Stimulated activated CD8-positive, alpha-beta memory T cell treated with anti-CD3 and anti-CD28 coated beads, Interleukin-15, amount 100 ng/mL, for 24 hours (primary cell): ENCODE measurements at places on chromosomes 11 and 22.

DNA sequence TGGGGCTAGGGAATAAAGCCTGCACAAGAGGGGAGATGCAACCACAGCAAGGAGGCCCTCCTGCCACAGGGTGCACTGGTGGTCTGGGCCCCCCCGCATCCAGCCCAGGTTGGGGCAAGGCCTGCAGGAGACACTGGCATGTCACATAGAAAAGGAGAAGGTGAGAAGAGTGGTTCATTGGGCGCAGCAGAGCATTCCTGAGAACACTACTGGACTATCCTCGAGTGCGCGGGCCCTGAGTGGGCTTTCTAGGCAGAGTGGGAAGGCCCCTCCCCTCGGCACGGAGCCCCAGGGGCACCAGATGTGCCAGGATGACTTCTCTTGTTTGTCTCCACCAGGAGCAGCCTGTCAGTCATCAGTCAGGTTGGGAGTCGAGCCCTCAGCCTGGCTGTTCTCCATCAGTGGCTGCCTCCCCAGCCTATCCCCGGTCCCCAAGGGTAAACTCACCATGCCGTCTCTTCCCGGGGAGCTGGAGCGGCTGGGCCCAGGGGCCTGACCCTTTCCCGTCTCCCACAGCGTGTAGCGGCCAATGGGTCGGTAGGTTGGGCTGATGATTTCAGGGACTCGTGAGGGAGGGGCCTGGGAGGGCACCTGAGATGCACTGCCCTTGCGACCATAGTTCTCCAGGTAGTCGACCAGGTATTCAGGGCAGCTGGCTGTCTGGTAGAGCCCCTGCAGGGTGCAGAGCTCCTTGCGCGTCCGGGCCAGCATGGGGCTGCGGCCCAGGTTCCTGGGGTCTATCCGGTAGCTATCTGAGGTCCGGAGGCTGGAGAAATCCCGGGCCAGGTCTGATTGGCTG is 9.0 kb downstream of the USP2 start:
- no peak for DNase-seq

DNA sequence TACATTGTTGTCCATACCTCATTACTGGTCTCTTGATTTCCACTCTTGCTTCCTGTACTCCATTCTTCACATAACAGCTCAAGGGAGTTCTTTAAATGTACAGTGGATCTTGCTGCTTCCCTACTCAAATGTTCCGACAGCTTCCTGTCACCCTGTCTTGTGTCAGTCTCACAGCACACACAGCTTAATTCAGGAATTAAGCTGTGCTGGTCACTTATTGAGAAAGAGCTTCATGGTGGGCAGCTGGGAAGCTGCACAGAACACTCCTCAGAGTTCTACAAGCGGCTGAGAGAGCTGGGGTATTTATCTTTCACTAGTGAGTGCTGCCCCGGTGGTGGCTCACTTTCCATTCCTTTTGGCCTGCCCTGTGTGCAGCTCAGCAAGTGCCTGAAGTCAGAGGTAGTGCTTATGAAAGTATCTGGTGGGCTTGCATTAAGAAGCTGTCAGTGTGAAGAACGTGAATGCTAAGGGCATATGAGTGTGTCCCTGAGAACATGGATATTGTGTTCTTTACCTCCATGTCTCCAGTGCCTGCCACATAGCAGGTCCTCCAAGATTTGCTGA is 48.7 kb downstream of the KCNQ1OT1 start:
- no peak for DNase-seq

DNA sequence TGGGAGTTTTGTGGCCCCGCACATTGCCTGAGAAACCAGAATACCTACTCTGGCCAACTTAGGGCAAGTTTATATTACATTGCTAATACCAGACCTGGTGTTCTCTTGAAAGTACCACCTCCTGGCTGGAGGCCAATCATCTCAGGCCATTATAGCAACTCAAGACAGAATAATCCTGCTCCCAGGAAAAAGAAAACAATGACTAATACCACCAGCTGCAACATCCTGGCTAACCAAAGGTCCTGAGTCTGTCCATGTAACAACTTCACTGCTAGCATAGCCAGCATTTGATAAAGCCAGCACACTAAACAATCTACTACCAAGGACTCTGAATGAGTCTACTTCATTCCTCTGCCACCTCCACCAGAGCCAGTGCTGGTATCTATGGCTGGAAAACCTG is 1298.7 kb upstream of the CNTN5 start:
- no peak for DNase-seq

DNA sequence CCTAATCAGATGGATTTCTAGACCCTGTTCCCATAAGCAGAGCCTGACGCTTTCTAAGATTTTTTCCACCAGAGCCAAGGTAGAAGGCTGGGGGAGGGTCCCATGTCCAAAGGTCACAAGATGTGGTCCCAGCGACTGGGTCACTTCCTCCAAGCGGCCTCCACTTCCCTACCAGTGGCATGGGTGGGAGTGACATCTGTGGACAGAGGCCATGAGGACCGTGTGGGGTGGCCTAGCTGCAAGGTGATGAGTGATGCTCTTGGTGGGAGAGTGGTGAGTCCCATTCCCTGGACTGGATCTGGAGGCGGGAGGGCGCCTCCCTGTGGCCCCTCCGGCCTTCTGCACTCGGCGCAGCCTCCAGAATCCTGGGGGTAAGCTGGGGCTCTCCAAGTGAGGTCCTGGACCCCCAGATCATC is 32.4 kb upstream of the PRR5 start:
- DNase-seq: no peak

DNA sequence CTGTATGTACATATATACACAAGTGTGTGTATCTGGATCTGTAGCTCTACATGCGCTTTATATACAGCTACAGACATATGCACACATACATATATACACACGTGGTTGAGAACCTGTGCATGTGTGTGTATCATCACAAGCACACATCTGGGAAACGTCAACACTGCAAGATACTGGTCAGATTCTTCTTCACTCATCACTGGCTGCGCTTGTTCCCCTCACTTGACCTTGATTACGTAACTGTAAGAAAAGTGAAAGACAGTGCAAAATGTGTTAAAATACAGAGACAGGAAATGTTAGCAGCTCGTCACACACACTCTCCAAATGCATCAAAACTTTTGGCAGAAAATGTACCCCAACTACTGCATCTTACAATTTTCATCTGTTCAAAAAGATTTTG is 51.9 kb upstream of the MN1 start:
- DNase-seq: no peak
